Astrocyte of the spinal cord (primary cell): ENCODE measurements at places on chromosomes 5 and 9.

DNA sequence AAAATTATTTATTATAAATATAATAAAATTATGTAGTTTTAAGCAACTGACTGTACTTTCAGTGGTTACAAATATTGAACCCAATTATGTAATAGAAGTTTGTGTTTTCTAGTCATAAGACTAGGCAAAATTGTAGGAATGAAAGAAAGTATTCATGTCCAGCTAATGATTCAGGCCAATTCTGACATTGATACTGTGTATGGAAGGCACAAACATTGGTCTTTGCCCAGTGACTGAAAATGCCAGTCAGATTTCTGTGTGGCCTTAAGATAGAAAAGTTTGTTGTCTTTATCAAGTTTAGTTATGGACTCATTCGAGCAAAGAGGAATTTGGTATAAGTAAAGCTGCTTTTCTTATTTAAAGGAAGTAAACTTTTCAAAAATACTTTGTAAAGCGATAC, 60.3 kb downstream of the SLC12A2 start:
- DNase-seq: no peak

- DNase-seq: no peak
These were observed 9.0 kb downstream of the EGFLAM start for GRCh38 chr5:38267372-38267771.

GRCh38 chr5:52065182-52065581, 681.9 kb downstream of the ISL1 start:
- no peak for DNase-seq

DNA sequence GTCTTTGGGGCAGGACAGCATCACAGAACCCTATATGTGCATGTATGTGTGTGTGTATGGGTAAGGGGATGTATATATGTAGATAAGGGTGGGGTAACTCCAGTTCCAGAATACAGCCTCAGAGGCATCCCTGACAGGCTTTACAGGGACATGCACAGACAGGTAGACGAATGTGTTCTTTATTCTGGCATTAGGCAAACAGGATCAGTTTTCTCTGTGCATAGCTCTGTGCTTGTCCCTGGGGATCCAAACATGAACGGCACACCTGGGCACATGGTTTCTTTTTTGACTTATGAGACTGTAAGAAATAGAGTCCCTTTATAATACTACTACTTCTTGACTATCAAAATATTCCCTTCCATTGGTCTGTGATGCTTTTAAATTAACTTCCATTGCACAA, 120.6 kb downstream of the TRIO start:
- no peak for DNase-seq

- no peak for DNase-seq
These were observed 6.9 kb upstream of the TRMT10B start for GRCh38 chr9:37746448-37747270.

DNA sequence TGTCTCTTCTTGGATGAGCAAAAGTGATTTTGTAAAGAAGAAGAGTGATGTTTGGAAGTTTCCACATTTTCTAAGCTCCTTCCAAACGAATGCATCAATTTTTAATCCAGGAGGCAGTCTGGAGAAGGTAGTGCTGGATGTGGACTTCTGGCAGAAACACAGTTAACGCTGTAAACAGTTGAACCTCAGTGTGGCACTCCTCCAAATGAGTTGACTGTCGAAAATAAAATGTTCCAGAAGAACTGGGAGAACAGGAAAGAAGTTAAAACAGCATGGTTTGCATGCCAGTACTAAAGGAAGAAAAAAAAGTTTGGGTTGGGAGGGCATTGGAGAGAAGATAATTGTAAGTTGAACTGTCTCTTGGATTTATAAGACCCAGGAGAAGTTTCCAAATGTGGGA, 6.5 kb downstream of the ZNF462 start:
- DNase-seq: peak; percentile 66
